ENCODE measurements at places on chromosomes 6 and 20.

DNA sequence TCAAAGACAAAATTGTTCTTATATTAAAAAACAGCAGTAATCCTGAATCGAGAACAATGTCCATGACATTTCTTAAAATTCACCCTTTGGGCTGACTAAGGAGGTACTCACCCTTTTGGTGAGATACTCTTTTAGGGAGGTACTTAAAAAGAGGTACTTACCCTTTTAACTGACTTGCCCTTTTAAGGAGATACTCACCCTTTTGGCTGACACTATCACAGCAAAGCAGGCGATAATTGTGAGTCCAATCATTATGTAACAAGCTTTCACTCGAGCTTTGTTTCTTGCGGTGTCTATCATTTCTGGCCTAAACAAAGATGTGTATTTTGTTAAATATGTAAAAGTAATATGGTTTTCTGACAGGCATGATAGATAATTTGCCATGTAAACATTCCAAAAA is 3.7 kb downstream of the FAM162B start:
- DNase-seq = no peak

- DNase-seq = no peak
Measured at GRCh38 chr6:77678048-77678447, 25.2 kb downstream of the MEI4 start.

- DNase-seq = no peak
Measured at GRCh38 chr20:45972500-45973183, 639 bp upstream of the ZNF335 start.

- no peak for DNase-seq
Measured at GRCh38 chr6:108078191-108078590, 3.6 kb upstream of the OSTM1 start.

- no peak for DNase-seq
Measured at GRCh38 chr6:11729076-11729475, 49.5 kb downstream of the ADTRP start.

GRCh38 chr6:149217466-149217888 is 100.0 kb upstream of the TAB2 start:
- DNase-seq = no peak

- DNase-seq = no peak
Measured at GRCh38 chr20:55095745-55096400, 620.5 kb downstream of the DOK5 start.

GRCh38 chr6:142796571-142796970 is 148.4 kb downstream of the HIVEP2 start:
- no peak for DNase-seq

- DNase-seq = no peak
Measured at GRCh38 chr6:33581186-33581585, 1.1 kb upstream of the BAK1 start.

GRCh38 chr6:108694816-108695215 is 134.1 kb downstream of the FOXO3 start:
- no peak for DNase-seq

DNA sequence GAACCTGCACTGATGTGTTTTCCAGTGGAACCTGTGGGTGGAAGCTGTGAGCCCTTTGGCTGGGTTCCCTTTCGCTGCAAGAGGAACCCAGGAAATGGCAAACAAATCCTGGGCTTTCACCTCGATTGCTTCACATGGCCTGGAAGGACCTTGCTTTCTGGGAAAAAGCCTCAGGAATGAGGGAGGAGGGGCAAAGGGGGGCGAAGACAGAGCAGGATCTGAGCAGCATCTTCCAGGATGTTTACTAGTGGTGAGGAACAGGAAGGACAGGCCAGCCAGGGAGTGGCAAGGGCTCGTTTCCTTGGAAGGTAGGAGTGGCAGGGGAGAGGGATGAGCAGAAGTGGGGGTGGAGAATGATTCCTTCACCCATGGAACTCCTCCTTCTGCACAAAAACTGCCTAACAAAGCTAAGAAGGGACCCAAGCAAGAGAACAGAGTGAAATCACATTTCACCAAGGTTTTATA is 5.9 kb downstream of the SLC2A10 start:
- DNase-seq = no peak

DNA sequence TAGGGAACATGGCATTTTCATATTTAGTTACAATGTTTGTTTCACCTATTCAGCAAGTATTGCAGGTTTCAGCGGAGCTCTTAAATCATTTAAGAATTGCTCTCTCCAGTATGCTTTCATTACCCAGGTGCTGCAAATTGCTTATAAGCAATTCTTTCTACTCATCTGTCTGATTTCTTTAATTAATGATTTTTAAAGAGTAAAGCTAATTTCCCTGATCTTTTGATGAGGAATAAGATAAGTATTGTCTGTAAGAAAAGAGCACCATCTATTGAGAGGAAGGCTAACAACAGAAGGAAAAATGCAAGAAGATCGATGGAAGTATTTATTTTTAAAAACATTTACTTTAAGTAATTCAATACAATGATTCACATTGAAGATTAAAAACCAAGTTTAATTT is 2.0 kb downstream of the OPRM1 start:
- DNase-seq = no peak

GRCh38 chr6:11480541-11480940 is 57.0 kb upstream of the TMEM170B start:
- DNase-seq = no peak

GRCh38 chr6:15090145-15090579 is 155.7 kb upstream of the JARID2 start:
- DNase-seq = no peak

- DNase-seq = no peak
Measured at GRCh38 chr20:10984913-10985312, 311.1 kb upstream of the JAG1 start.

DNA sequence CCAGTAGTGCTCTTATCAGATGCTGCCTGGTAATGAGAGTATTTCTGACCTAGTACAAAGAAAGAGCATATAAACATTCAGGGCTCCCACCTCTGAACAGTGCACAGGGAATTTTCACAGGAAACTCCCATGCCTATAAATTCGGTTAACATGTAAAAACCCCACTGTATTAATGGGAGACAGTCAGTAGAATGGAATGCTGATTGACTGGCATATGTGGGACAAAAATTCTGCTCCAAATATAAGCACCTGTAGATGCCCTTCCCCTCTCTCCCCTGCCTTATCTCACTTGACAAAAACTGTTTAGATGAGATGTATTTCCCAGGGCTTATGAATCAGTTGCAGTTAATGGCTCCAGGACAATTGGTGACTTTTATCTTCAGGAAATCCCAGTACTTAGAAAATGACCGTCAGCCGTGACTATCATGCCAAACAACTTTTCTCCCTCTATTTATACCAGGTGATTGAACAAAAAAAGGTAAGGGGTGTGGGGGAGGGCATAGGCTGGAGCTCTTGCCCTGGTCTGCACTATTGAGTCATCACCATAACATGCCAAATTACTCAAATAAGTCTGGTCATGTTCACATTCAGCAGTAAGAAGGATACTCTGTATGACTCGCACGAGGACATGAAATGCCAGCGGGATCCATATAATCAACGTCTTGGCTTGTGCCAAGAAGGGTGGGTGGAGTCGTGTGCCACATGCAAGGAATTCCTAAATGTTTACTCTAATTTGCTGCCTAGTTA is 176.4 kb upstream of the BMP2 start:
- no peak for DNase-seq

DNA sequence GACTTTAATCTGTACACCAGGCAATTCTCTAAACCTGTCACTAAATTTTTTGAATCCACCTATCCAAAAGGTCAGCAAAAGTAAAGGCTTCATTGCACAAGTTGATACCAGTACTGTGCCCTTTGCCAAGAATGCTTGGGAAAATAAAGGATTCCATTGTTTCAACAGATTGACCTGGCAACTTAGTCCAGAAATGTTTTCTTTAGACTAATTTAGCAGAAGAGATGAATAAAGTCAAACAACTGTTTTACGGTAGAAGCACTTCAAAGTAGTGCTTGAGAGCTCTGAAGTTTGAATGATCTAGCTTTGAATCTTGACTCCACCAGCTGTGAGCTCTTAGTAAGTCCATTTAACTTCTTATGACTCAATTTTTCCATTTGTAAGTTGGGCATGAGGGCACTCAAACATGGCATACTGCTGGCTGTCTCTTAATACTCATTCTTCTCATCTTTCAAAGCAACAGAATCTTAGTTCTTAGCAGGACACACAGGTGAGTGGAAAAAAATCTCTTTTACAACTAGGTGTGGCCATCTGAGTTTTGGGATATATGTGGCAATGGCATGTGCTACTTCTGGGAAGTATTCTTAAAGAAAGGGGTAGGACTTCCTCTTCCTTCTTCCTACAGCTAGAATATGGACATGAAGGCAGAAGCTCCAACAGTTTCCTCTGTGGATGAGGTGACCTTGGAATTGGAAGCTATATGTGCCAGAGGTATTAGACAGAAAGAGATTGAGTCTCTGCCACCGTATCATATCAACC is 55.9 kb upstream of the LOC128125822 start:
- DNase-seq = no peak

DNA sequence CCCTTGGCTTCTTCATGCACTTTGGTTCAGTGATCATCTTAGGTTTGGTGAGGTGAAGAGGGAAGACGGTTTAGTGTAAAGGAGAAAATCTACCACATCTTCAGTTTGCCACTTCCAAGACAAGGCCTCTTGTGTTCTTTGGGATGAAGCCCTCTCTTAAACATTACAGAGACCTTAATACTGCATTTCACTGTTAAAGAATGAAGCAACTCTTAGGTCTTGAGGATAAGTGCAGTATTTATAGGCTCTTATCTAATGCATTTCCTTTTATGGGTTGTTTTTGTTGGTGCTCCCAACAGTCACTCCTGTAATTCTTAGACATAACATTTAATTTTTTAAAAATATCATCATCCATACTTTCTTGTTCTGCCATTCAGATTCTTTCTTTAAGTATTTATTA is 139.9 kb upstream of the LAMP5 start:
- DNase-seq = no peak

- no peak for DNase-seq
Measured at GRCh38 chr20:45974896-45975565, 3.0 kb upstream of the ZNF335 start.

GRCh38 chr6:162200945-162201690 is 526.4 kb downstream of the PRKN start:
- DNase-seq = no peak

GRCh38 chr20:39206899-39207564 is 244.9 kb downstream of the DHX35 start:
- DNase-seq = no peak

- DNase-seq = no peak
Measured at GRCh38 chr20:16061351-16061750, 511.9 kb downstream of the KIF16B start.

GRCh38 chr20:53903652-53903987 is 166.8 kb downstream of the BCAS1 start:
- DNase-seq = no peak

GRCh38 chr6:28167926-28168325 is 26.2 kb downstream of the ZKSCAN8 start:
- no peak for DNase-seq

GRCh38 chr20:54622333-54623295 is 147.2 kb downstream of the DOK5 start:
- no peak for DNase-seq

DNA sequence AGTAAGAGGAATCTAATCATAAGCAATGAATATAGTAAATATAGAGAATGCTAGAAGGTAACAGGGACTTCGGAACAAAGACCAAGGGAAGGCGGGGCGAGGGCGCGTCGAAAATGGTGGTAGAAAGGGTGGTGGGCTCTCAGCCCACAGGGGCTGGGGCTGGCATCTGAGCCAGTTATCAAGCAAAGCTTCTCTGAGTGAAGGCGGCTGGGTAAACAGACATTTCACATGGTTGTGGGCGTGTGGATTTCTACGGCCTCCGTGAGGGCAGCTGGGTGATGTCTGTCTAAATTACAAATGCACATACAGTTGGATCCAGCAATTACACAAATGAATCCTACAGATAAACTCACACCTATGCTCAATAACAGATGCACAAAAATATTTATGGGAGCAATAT is 56.6 kb downstream of the TOX2 start:
- DNase-seq = no peak

DNA sequence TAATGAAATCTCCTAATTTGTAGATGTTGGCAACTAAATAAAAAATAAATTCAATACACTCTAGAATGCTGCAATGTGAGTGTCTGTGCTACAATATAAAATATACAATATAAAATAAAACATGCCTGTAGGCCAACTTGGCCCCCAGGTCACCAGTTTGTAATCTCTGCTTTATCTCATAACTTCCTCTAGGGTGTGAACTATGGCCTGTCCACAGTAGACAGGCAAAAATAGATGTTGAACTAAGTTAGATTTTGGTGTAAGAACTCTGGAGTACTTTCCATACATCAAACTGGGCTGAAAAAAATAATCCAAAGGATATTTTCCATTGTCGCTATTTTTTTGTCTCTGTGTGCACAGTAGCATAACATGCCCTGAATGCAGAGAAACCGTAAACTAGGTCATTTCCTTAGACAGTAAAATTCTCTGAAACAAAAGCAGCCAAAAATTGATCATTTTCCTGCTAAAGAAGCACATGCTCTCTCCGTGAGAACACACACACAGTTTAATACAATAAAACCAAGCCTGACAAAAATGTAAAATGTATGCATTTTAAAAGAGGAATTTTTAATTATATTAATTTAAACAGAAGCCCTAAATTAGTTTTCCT is 98.5 kb upstream of the ZFP64 start:
- no peak for DNase-seq

DNA sequence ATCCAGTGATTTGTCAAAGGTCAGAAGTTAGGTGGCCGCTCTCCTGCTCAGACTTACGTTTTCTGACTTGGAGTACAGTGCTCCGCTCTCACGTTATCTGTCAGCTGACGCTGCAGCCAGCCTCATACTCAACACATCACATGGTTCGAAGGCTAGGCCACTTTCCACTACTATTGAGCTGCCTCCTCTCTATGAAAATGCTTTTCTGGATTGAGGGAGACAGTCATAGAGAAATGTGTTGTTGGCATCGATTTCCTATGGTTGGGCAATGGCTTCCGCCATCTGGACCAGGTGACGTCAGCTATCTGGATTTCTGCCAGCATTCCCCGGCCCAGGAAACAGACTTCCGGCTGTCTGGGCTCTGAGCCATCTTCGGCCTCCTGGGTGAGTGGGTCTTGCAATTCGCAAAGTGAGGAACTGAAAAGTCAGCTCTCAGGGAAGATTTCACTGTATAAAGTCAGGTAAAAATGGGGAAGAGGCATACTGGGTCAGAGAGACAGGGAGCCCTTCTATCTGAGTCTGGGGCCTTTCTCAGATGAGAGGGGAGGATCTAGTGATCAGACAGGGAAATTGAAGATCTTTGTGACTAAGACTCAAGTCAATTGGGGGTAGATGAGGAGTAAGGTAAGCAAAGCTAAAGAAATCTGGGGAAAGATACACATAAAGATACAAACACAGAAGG is 37.5 kb upstream of the IER3 start:
- DNase-seq = no peak

- DNase-seq = no peak
Measured at GRCh38 chr20:11204926-11205768, 531.3 kb upstream of the JAG1 start.

GRCh38 chr20:23889775-23890187 is 10.2 kb upstream of the CST5 start:
- DNase-seq = peak; percentile 25

- DNase-seq = no peak
Measured at GRCh38 chr6:169112483-169113320, 140.9 kb downstream of the THBS2 start.

DNA sequence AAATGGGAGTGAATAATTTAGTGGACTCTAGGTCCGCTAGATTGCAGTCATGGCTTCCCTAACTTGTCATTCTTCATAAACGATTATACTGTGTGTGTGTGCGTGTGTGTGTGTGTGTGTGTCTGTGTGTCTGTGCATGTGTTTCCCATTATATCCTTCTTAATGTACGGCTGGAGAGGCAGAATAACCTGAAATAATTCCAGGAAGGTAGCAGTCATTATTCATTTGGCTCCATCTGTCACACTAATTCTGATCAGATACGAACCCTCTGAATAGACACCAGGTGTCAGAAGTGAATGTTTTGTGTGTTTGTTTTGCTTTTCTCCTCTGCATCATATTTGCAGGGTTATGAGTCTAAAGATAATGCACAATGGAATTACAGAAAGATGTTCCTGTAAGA is 372.9 kb downstream of the DOK5 start:
- no peak for DNase-seq
